ENCODE measurements at places on chromosomes 11 and 22. TPM values are rescaled to one million over a fixed set of nuclear protein-coding genes. Genes with fewer than 3 reads are reported as not detected.
A peak's percentile ranks its signal among the peaks of the same experiment; 100 is the strongest.

Gene MCAT
- 9.5 TPM for total RNA-seq

Gene MS4A12
- not detected for total RNA-seq

- no peak for DNase-seq
- no peaks in the 10 kb centered on the region for H3K36me3 ChIP-seq
- H3K4me1 ChIP-seq, result no peaks in the 10 kb centered on the region
- no peak overlapping the region for H3K4me3 ChIP-seq
- H3K27me3 ChIP-seq, result no peaks in the 10 kb centered on the region
Measured at GRCh38 chr11:24324211-24324610, 172.6 kb upstream of the LUZP2 start.

Gene DNHD1
- 52.0 TPM for total RNA-seq

Gene SMC1B
- total RNA-seq, result not detected

Gene MMP7
- total RNA-seq, result 0.23 TPM

GRCh38 chr22:37187891-37188761, at the start of gene C1QTNF6:
C1QTNF6 (minus strand) TSS chr22:37188247; CDS start chr22:37188213, 34 bp downstream.
- no peaks in the 10 kb centered on the region for H3K36me3 ChIP-seq
- H3K27ac ChIP-seq, result peak within 1 kb of the TSS; percentile 25

DNA sequence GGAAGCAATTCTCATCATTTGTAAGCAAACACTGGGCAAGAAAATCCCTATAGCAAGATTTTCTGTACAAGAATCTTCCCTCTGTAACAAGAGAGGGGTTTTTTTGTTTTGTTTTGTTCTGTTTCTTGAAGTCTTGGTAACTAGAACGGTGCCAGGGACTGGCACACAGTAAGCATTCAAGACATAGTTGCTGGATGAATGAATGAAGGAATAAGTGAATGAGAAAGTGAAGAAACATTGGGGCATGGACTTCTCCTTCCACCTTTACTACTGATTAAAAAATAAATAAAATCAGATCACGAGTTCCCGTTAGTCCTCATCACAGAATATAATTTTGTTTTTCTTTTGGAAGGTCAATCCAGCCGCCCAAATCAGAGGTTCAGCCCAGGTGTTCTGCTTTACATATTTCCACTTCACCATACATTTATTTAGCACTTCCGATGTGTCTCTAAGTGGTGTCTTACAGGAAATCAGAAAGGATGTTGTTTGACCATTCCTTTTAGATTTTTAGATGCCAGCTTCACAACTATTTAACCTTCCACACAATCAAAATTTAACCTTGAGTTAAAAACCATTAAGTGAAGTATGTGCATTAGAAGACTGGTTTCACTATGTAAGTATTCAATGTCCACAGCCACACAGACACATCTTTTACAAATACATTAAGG, 281.2 kb downstream of the CADM1 start:
- H3K27me3 ChIP-seq, result no peaks in the 10 kb centered on the region
- H3K4me3 ChIP-seq, result no peak overlapping the region
- no peak for DNase-seq
- H3K4me1 ChIP-seq, result peaks cover 8% of the 10 kb centered on the region
- H3K36me3 ChIP-seq, result no peaks in the 10 kb centered on the region
- peak overlapping the region; percentile 47 for H3K27ac ChIP-seq

Gene OR51E2
- not detected for total RNA-seq

- no peak overlapping the region for H3K4me3 ChIP-seq
- no peak overlapping the region for H3K27ac ChIP-seq
- no peaks in the 10 kb centered on the region for H3K36me3 ChIP-seq
- H3K4me1 ChIP-seq, result no peaks in the 10 kb centered on the region
Measured at GRCh38 chr22:43331069-43331451, 12.1 kb downstream of the SCUBE1 start.

DNA sequence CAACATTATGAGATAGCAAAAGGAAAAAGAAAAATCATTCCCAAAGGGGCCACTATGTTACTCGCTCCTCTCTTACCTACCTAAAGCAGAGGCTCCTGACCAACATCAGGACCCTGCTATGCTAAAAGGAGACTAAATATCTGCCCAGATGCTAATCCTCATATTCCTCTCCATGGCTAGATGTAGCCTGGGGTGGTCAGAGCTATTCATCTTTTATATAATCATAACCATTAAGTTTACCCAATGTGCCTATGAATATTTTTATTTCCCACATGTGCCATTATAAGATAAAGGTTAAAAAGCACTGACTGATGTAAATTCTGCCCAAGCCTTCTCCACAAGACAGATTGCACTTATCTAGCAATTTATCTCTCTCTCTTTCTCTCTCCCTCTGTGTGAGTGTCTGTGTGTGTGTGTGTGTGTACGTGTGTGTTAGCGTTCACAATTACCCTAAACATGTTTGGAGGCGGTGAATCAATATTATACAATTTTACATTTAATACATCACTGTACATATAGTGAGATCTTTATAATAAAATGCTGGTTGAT, 41.2 kb upstream of the ANO5 start:
- no peaks in the 10 kb centered on the region for H3K27me3 ChIP-seq
- DNase-seq, result no peak
- H3K27ac ChIP-seq, result no peak overlapping the region
- no peak overlapping the region for H3K4me3 ChIP-seq
- no peaks in the 10 kb centered on the region for H3K36me3 ChIP-seq

Gene RHOD
- total RNA-seq, result 0.66 TPM

DNA sequence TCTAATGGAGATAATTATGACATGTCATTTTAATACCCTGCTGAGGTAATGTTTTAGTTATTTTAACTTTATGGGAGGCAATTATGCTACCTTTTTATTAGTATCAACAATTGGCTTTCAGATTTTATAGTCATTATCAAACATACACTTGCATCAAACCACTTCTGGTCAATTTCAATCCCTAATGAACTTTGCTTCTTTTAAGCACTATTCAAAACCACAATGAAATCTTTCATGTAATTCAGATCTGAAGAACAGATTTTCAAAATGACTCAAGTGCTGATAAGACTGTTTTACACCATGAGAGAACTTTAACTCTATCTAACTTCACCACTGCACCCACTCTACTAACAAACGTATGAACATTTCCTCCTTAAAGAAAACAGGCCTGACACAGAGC, 25.9 kb upstream of the CCDC34 start:
- H3K27me3 ChIP-seq, result no peaks in the 10 kb centered on the region
- H3K4me1 ChIP-seq, result no peaks in the 10 kb centered on the region
- no peak for DNase-seq
- no peaks in the 10 kb centered on the region for H3K36me3 ChIP-seq
- H3K4me3 ChIP-seq, result no peak overlapping the region

GRCh38 chr22:17380359-17381087, 11.3 kb downstream of the CECR2 start:
- H3K36me3 ChIP-seq, result no peaks in the 10 kb centered on the region
- no peaks in the 10 kb centered on the region for H3K4me1 ChIP-seq
- no peak overlapping the region for H3K4me3 ChIP-seq
- H3K27me3 ChIP-seq, result no peaks in the 10 kb centered on the region

DNA sequence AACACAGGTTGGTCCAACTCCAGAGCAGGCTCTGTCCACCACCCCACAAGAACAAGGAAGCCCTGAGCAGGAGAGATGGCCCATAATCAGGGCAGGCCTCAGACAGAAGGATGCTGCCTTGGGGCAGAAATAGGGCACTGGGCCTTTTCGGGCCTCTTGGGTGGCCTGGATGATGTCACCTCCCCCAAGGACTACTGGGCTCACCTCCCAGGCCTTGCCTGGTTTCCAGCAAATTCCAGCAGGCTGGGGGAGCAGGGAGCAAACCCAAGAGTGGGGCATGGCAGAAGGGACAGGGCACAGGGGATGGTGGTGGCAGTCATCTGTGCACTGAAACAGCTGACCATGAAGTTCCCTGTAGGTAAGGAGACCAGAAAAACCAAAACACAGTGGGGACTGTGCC, 5.3 kb upstream of the NAA40 start:
- H3K27ac ChIP-seq, result no peak overlapping the region
- H3K4me3 ChIP-seq, result no peak overlapping the region
- no peaks in the 10 kb centered on the region for H3K4me1 ChIP-seq
- DNase-seq, result no peak

DNA sequence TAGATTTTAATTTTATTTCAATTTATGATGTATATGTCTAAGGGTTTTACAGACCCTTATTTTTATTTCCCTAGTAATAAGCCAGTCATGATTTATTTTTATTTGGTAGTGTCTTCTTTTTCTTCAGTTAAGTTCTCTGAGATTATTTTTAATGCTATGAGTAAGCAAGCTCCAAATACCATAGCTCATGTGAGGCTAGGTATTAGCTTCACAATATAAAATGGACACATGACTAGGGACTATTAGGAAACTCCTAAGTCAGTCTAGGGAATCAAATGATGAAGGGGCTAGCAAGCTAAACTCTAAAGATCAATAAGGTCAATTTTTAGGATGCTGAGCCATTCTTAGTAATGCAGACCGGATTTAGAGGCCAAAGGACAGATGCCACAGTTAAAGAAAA, 45.9 kb downstream of the CKAP5 start:
- DNase-seq, result no peak
- H3K27ac ChIP-seq, result no peak overlapping the region
- peaks cover 36% of the 10 kb centered on the region for H3K36me3 ChIP-seq
- H3K4me3 ChIP-seq, result no peak overlapping the region
- H3K27me3 ChIP-seq, result no peaks in the 10 kb centered on the region

GRCh38 chr22:42164901-42165300, 34.3 kb upstream of the CYP2D6 start:
- no peaks in the 10 kb centered on the region for H3K4me1 ChIP-seq
- H3K36me3 ChIP-seq, result peaks cover 58% of the 10 kb centered on the region
- no peaks in the 10 kb centered on the region for H3K27me3 ChIP-seq
- no peak overlapping the region for H3K27ac ChIP-seq
- H3K4me3 ChIP-seq, result no peak overlapping the region
- DNase-seq, result no peak

GRCh38 chr11:74175920-74176319, 4.8 kb downstream of the PPME1 start:
- DNase-seq, result no peak
- H3K36me3 ChIP-seq, result peaks cover 2% of the 10 kb centered on the region
- H3K4me3 ChIP-seq, result no peak overlapping the region

DNA sequence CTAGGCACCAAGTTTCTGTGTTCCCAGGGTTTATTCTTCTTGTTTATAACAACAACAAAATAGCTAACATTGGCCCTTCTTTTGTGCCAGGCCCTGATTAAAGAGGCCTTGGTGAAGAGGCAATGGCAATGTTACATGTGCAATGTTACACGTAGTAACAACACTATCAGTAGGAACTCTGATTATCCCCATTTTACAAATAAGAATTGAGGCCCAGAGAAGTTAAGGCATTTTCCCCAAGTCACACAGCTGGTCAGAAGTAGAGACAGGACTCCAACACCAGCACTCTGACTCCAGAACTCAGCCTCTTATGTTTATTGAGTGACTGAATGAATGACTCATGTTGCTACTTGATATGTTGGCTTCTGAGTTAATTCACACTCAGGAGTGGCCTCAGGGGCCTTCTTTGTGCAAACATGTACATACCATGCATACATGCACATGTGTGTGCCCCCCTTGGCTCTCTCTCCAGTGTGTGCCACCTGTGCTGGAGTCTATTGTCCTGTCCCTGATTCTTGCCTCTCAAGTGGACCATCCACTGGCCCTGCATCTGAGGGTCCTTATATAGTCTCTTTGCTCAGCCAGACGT, 98.4 kb downstream of the TP53I11 start:
- no peaks in the 10 kb centered on the region for H3K4me1 ChIP-seq
- no peak overlapping the region for H3K27ac ChIP-seq
- H3K27me3 ChIP-seq, result no peaks in the 10 kb centered on the region
- DNase-seq, result no peak

GRCh38 chr22:27385261-27385998, 416.1 kb downstream of the MN1 start:
- no peak for DNase-seq
- no peaks in the 10 kb centered on the region for H3K4me1 ChIP-seq
- peaks cover 19% of the 10 kb centered on the region for H3K27me3 ChIP-seq
- H3K4me3 ChIP-seq, result no peak overlapping the region
- no peak overlapping the region for H3K27ac ChIP-seq
- H3K36me3 ChIP-seq, result no peaks in the 10 kb centered on the region

- H3K36me3 ChIP-seq, result no peaks in the 10 kb centered on the region
- peaks cover 2% of the 10 kb centered on the region for H3K4me1 ChIP-seq
- H3K27me3 ChIP-seq, result no peaks in the 10 kb centered on the region
Measured at GRCh38 chr11:47104261-47104950, 72.3 kb downstream of the ARFGAP2 start.

Gene PGGHG
- total RNA-seq, result 459 TPM

DNA sequence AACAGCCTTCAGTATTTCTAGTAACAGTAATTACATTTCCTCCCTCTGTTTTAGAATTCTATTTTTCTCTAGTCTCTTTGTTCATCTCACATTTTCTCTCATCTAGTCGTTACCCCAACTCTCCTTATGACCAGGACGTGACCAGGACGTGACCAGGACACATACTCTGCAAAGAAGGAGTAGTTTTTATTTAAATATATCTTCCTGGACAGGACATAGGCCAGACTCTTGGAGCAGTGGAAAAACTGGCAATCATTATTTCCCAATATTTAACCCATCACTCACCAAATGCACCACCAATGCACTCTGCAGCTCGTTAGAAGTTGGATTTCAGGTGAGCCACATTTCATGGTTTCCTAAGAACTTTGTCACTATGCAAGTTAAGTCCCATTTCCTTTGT, 40.3 kb upstream of the POGLUT3 start:
- no peak overlapping the region for H3K27ac ChIP-seq
- H3K36me3 ChIP-seq, result no peaks in the 10 kb centered on the region
- no peaks in the 10 kb centered on the region for H3K27me3 ChIP-seq
- H3K4me3 ChIP-seq, result no peak overlapping the region
- no peaks in the 10 kb centered on the region for H3K4me1 ChIP-seq

Gene TYR
- total RNA-seq, result not detected

- no peak overlapping the region for H3K4me3 ChIP-seq
- no peaks in the 10 kb centered on the region for H3K36me3 ChIP-seq
- no peak for DNase-seq
- H3K4me1 ChIP-seq, result peaks cover 69% of the 10 kb centered on the region
- H3K27me3 ChIP-seq, result no peaks in the 10 kb centered on the region
Measured at GRCh38 chr11:74006743-74007304, 2.1 kb downstream of the UCP3 start.

GRCh38 chr22:46061501-46062231, 84.7 kb upstream of the WNT7B start:
- no peaks in the 10 kb centered on the region for H3K4me1 ChIP-seq
- no peak overlapping the region for H3K27ac ChIP-seq

- DNase-seq, result no peak
- H3K4me3 ChIP-seq, result no peak overlapping the region
- peaks cover 12% of the 10 kb centered on the region for H3K27me3 ChIP-seq
- no peak overlapping the region for H3K27ac ChIP-seq
Measured at GRCh38 chr11:70478166-70478890, 80.0 kb downstream of the CTTN start.

Gene PATE4
- total RNA-seq, result not detected

- DNase-seq, result no peak
- H3K27me3 ChIP-seq, result peaks cover 18% of the 10 kb centered on the region
- no peaks in the 10 kb centered on the region for H3K36me3 ChIP-seq
- H3K27ac ChIP-seq, result no peak overlapping the region
- H3K4me3 ChIP-seq, result no peak overlapping the region
Measured at GRCh38 chr11:123314972-123315371, 115.1 kb upstream of the GRAMD1B start.

Gene ASPHD2
- 4.6 TPM for total RNA-seq

Gene NLRP14
- total RNA-seq, result not detected
